ENCODE measurements at places on chromosomes 7 and 10.
A peak's percentile ranks its signal among the peaks of the same experiment; 100 is the strongest.

GRCh38 chr10:70057306-70057705 lies 4.7 kb downstream of the MACROH2A2 start:
- DNase-seq = no peak

GRCh38 chr7:108254259-108254658 lies 124.1 kb upstream of the LAMB4 start:
- no peak for DNase-seq

DNA sequence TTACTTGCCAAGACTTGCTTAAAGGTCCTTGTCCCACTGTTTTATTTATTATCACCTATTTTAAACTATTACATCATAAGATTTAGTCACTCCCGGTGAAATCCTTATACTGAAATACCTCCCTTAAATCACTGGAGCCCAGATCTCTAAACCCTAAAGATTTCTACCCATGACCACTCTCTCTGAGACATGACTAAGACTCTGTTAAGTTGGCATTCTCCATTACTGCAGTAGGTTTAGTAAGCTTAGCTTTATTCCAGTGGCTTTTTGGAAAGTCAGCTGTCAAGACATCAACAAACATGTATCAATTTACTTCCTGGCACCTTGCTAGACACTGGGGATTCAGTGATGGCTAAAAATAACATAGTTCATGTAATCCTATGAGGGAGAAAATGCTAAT lies 874.2 kb downstream of the KCNMA1 start:
- no peak for DNase-seq

GRCh38 chr7:149027055-149027454 lies 1.2 kb downstream of the PDIA4 start:
- no peak for DNase-seq

GRCh38 chr10:34786464-34786863 lies 28.6 kb downstream of the PARD3 start:
- no peak for DNase-seq

DNA sequence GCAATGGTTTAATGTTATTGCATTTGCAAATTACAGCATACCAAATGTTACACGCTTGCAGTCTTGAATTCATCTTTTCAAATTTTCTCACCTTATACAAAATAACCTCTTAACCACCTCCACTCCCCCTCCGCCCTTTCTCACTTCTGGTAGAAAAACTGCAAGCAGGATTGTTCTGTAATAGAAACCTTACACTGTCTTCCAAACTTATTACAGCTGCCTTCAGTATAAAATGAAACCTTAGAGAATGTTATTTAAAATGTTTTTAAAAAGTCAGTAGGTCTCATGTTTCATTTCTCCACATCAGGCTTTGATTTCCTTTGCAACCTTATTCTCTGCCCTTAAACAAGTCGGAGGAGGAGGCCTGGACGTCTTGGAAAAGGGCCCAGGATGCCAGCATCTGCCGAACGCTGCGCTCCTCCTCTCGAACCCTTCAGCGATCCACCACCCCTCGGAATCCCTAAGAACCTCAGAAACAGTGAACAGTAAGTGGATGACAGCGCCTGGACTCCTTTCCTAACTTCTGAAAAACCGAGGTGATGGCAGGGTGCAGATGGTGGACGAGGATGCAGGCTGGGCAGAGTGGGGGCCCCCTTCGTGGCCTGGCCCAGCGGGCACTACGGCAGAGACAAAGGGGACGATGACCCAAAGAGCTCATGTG lies 74.0 kb downstream of the FGFR2 start:
- DNase-seq = no peak

- DNase-seq = no peak
Observed at GRCh38 chr10:95247200-95247880, 43.5 kb downstream of the PDLIM1 start.

GRCh38 chr7:116354546-116355423 lies 144.4 kb downstream of the TES start:
- DNase-seq = no peak

- DNase-seq = no peak
Observed at GRCh38 chr10:104089621-104090020, 3.9 kb upstream of the COL17A1 start.

DNA sequence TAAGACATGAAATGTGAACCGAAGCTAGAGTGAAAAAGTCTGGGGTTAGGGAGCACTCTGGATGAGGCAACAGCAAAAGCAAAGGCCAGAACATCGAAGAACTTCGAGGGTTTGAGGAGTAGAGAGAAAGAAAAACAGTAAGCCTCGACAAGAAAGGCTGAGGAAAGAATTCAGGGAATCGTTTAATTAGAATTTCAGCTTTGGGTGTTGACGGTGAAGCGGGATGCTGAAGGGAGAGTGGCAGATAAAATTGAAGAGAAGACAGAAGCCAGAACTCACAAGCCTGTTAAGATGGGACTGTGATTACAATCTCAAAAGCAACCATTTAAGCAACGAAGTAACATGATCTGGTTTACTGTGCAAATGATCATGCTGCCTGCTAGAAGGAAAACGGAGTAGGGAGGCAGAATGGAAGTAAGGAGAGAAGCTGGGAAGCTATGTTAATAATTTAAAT lies 2.1 kb downstream of the TRDMT1 start:
- DNase-seq = no peak

GRCh38 chr7:128829391-128830166 lies 627 bp upstream of the FLNC start:
- DNase-seq = no peak

- peak; percentile 26 for DNase-seq
Observed at GRCh38 chr10:58152673-58153263, 114.9 kb downstream of the IPMK start.

DNA sequence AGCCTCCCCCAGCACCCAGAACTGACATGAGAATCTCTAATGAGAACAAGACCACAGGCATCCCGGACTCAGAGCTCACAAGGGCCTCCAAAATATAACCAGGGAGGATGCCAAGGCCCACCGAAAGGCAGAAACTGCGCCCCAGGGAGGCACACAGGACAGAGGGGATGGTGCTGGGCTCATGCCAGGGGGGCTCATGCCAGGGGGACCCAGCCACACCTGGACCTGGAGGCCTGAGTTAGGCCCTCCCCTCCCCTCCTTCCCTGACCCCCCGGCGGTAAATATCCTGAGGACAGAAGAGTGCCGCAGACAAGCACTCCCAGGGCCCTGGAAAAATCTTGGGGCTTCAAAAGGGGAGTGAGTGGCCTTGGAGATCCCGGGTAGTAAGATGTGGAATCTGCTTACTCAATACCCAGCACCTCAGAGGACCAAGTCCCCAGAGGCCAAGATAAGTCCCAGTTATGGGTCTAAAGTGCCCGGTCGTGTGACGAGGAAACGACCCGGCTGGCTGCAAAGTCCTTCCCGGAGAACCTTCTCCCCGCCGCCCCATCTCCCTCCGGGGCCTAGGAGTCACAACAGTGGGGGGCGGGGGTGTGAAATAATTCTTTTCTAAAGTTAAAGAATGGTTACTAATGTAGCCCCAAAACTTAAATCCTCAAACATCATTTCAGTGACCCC lies 11.9 kb downstream of the PDGFA start:
- DNase-seq = no peak

- DNase-seq = no peak
Observed at GRCh38 chr10:89929282-89930026, 228.1 kb downstream of the KIF20B start.

- DNase-seq = no peak
Observed at GRCh38 chr7:2798669-2799068, 45.4 kb downstream of the GNA12 start.

- no peak for DNase-seq
Observed at GRCh38 chr10:59857921-59858320, 48.4 kb downstream of the CCDC6 start.

- no peak for DNase-seq
Observed at GRCh38 chr7:64562256-64562625, 630 bp downstream of the ZNF680 start.

DNA sequence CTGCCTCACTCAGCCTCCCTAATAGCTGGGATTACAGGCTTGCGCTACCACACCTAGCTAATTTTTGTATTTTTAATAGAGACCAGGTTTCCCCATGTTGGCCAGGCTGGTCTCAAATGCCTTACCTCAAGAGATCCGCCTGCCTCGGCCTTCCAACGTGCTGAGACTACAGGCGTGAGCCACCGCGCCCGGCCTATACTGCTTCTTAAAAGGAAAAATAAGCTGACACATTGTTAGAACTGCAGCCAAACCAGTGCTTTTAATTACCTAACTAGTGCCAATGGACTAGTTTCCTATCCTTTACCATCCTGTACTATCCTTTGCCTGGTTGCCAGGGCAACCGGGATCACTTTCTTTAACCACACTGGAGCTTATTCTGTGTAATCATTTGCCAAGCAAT lies 108.0 kb downstream of the LRRTM3 start:
- no peak for DNase-seq

DNA sequence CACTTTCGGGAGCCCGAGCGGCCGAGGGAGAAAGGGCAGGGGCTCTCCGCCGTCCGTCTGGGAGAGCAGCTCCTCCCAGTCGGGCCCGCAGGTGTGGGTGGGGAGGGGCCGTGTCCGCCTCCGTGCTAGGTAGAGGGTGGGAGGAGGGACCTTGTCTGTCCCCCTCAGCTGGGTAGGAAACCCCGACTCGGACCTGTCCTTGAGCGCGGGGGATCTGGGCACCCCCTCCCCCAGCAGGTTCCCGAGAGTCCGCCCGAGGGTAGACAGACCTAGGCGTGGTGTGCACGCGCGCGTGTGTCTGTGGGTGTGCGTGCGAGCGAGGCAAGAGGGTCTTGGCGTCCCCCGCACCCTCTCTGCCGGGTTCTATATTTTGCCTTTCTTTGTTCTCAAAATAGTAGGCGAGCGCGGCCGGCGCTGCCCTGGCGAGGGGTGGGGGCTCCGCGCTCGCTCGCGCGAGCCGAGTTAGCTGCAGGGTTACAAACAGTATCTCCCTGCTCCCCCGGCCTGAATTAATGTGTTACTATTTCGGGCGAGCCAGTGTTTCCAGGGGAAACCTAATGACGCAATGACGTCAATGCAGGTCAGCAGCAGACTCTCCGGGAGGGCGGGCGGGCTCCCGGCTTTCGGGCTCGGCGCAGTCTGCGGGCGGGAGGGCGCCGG lies 73.9 kb upstream of the LEP start:
- DNase-seq = peak; percentile 8

DNA sequence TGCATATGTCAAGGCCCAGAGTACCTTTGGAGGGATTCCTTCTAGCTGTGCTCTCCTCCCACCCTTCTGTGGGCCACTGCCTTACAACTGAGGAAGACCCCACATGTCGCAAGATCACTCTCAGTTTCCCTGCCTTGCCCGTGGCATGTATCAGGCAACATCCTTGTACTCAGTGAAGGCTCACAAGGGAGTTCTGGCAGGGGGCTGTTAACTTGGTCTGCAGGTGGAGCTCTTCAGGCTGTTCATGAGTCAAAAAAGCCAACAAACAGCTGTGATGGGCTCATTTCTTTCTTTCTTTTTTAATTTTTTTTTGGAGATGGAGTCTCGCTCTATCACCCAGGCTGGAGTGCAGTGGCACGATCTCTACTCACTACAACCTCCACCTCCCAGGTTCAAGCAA lies 513.0 kb upstream of the ANKRD30A start:
- no peak for DNase-seq

DNA sequence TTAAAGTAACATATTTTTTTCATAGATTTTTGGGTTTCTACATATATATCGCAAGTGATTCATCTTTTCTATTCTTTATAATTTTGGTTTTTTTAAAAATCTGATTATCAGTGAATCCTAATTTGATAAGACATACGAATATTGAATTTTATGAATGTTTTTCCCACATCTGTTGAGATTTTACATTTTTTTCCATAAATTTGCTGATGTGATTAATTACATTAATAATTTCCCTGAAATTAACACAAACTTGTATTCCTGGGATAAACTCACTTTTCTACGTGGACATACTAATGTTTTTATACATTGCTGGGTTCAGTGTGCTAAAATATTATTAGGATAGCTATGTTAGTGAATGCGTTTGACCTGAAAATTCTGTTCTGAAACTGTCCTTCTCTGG lies 26.1 kb downstream of the DMTF1 start:
- DNase-seq = no peak

DNA sequence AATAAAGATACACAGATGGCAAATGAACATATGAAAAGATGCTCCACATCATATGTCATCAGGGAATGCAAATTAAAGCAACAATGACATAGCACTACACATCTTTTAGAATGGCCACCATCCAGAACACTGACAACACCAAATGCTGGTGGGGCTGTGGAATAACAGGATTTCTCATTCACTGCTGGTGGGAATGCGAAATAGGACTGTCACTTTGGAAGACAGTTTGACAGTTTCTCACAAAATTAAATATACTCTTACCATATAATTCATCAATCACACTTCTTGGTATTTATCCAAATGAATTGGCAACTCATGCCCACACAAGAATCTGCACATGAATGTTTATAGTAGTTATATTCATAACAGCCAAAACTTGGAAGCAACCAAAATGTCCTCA lies 68.2 kb downstream of the NPSR1 start:
- DNase-seq = no peak

- no peak for DNase-seq
Observed at GRCh38 chr7:20095862-20096261, 121.3 kb downstream of the MACC1 start.

GRCh38 chr10:13859979-13860654 lies 273.4 kb downstream of the PRPF18 start:
- DNase-seq = no peak

GRCh38 chr10:72170263-72170662 lies 45.5 kb upstream of the ANAPC16 start:
- no peak for DNase-seq

- no peak for DNase-seq
Observed at GRCh38 chr7:151374726-151375125, 33.1 kb downstream of the NUB1 start.

DNA sequence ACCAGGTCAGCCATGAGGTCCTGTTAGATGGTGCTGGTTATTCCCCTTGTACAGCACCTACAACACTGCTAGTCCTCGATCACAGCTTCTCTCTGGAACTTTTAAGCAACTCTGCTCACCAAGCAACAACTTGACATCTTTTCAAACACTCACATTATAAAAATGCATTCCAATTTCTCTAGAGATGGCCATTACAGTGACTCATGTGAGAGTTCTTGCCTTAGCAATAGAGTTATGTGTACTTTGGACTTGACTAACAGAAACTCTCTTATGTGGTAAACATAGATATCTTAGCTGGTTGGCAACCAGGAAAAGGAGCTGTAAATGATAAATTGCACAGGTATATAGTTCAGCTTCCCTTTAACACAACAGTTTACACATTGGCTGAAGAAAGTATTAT lies 122.2 kb downstream of the PDE1C start:
- DNase-seq = no peak
